Activated CD8-positive, alpha-beta T cell treated with anti-CD3 and anti-CD28 coated beads for 36 hours (primary cell): ENCODE measurements at places on chromosomes 5 and 9. TPM values are rescaled to one million over a fixed set of nuclear protein-coding genes. Genes with fewer than 3 reads are reported as not detected.

Gene JAK2
- total RNA-seq: 29.0 TPM

- H3K27me3 ChIP-seq: no peaks in the 10 kb centered on the region
- no peak for DNase-seq
- no peak overlapping the region for H3K27ac ChIP-seq
- no peaks in the 10 kb centered on the region for H3K36me3 ChIP-seq
These were observed 216.9 kb upstream of the ZNF608 start for GRCh38 chr5:124963236-124963919.

- DNase-seq: no peak
- no peak overlapping the region for H3K27ac ChIP-seq
These were observed 388.6 kb downstream of the ACTL7B start for GRCh38 chr9:108467161-108467560.

GRCh38 chr9:38518826-38519225 is 94.6 kb upstream of the IGFBPL1 start:
- no peak for DNase-seq
- no peak overlapping the region for H3K4me3 ChIP-seq
- H3K36me3 ChIP-seq: no peaks in the 10 kb centered on the region
- no peak overlapping the region for H3K27ac ChIP-seq
- H3K4me1 ChIP-seq: no peaks in the 10 kb centered on the region
- no peaks in the 10 kb centered on the region for H3K27me3 ChIP-seq

GRCh38 chr5:83097689-83098231 is 20.4 kb downstream of the XRCC4 start:
- H3K36me3 ChIP-seq: peaks cover 16% of the 10 kb centered on the region
- H3K4me1 ChIP-seq: peaks cover 10% of the 10 kb centered on the region
- no peaks in the 10 kb centered on the region for H3K27me3 ChIP-seq
- DNase-seq: no peak

DNA sequence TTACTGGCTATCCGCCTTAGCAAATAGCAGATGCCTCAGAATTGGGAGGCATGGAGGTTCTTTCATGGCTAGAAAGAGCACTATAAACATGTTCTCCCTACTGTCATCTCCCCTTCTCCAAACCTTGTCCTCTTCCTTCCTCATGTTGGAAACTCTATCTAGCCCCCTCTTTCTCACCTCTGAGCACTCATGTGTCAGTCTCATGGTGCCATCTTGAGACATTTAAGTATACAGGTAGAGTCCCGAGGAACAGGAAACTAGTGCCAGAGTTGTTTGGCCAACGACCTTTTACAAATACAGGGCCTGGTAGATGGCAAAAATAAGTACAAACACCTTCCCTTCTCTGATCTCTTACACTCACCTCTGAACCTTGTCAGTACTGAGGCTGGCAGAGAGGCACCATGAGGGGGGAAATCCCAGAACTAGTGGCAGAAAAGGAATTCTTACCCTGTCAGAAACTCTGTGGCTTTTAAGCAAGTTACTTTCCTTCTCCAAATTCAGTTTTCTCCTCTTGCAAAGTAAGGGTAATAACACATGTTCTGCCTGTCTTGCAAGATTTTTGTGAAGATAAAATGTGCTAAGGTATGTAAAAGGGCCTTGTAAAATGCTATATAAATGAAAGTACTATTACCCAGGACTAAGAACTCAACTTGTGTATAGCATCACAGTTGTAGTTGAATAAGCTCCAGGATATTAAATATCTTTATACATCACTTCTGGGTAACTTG is 94.1 kb upstream of the SNX2 start:
- no peaks in the 10 kb centered on the region for H3K4me1 ChIP-seq
- DNase-seq: no peak
- H3K27ac ChIP-seq: no peak overlapping the region
- peaks cover 7% of the 10 kb centered on the region for H3K27me3 ChIP-seq
- no peak overlapping the region for H3K4me3 ChIP-seq
- H3K36me3 ChIP-seq: no peaks in the 10 kb centered on the region

GRCh38 chr5:177355162-177355867 is 2.4 kb upstream of the RGS14 start:
- no peaks in the 10 kb centered on the region for H3K27me3 ChIP-seq
- no peak for DNase-seq
- H3K27ac ChIP-seq: no peak overlapping the region
- H3K4me3 ChIP-seq: no peak overlapping the region
- peaks cover 59% of the 10 kb centered on the region for H3K4me1 ChIP-seq

Gene KIF20A
- total RNA-seq: 51.4 TPM
